ENCODE measurements at places on chromosomes 6 and 20. TPM values are rescaled to one million over a fixed set of nuclear protein-coding genes. Genes with fewer than 3 reads are reported as not detected.

DNA sequence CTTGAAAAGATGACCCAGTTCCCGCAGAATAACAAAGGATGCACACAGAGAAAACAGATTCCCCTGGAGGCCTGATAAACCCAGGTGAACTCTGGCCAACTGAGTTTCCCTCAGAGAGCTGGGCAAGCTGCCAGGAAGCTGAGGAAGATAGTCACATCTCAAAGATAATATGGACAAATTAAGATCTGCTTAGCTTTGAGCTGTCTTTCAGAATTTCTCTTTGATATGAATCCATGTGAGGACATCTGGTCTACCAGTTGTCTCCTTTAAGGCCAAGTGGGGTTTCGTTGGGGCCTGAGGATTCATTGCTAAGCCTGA lies 59.5 kb downstream of the ID4 start:
- DNase-seq, result no peak

GRCh38 chr6:127641905-127642304 lies 64.9 kb downstream of the C6orf58 start:
- peak; percentile 36 for DNase-seq

Gene CYP21A2
- 0.10 TPM for polyA plus RNA-seq

- no peak for DNase-seq
These were observed 4.2 kb downstream of the RAMACL start for GRCh38 chr6:166582258-166582657.

DNA sequence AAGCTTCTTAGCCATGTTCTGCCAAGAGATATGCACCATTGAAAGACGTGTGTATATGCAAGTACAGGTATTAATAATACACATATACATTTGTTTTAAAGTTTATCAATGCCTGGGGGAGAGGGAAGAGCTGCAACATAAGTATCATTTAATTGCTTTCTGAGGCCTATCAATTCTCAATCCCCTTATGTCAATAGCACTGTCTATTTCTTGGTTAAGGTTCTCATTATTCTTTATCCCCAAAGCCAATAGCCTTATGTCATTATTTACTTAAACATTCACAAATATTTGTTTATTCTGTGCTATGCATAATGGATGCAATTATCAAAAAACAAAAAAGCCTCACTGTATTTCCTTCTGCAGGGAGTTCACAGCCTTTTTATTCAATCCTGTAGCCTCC lies 350.3 kb upstream of the KCNQ5 start:
- no peak for DNase-seq

GRCh38 chr20:5171064-5171789 lies 44.4 kb downstream of the CDS2 start:
- no peak for DNase-seq

Gene TENT5A
- 3.5 TPM for polyA plus RNA-seq

Gene PTGIS
- 2.4 TPM for polyA plus RNA-seq

GRCh38 chr6:71194724-71195123 lies 93.9 kb upstream of the OGFRL1 start:
- peak; percentile 83 for DNase-seq

All from IMR-90 (cell line).